ENCODE measurements at places on chromosomes 12 and 14. TPM values are rescaled to one million over a fixed set of nuclear protein-coding genes. Genes with fewer than 3 reads are reported as not detected.

GRCh38 chr12:103415681-103416080, 80.1 kb downstream of the C12orf42 start:
- H3K4me3 ChIP-seq, result no peak overlapping the region
- no peak overlapping the region for H3K27ac ChIP-seq
- DNase-seq, result no peak
- no peaks in the 10 kb centered on the region for H3K27me3 ChIP-seq
- no peaks in the 10 kb centered on the region for H3K36me3 ChIP-seq

TMPRSS12 gene
- not detected for total RNA-seq

DNA sequence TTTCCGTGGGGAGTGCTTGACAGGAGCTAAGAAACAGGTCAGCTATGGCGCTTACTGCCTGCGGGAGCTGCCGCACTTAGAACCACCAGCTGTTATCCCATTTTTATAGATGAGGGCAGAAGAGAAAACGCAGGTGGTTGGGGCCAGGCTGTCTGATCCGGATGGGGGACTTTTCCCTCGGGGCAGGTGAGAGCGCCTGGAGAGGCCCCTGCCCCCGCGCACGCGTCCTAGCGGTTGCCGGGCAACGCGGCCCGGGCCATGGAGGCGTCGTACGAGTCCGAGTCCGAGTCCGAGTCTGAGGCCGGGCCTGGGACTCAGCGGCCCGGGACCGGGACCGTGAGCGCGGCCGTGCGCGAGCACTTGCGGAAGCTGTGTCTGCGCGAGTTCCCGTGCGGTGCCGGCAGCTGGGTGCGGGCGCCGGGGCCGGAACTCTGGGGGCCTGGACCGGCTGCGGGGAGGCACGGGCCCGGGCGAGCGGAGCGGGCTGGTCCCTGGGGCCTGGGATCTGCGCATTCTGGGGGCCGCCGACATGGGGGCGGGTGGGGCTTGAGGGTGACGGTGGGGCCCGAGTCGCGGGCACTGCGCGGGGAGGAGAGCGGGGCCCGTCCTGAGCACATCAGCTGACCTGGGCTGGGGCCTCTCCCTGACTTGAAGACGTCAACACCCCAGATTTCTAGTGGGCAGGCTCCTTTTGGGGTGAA, at the start of gene LRRC43:
Gene LRRC43 (plus strand): TSS at position 237 of the 701 bp plus-strand sequence. CDS start 22 bp downstream, at position 259.
- H3K4me3 ChIP-seq, result peak within 1 kb of the TSS; percentile 31
- H3K27me3 ChIP-seq, result no peaks in the 10 kb centered on the region
- no peak for DNase-seq
- H3K27ac ChIP-seq, result no peak within 1 kb of the TSS
- no peaks in the 10 kb centered on the region for H3K36me3 ChIP-seq

DNA sequence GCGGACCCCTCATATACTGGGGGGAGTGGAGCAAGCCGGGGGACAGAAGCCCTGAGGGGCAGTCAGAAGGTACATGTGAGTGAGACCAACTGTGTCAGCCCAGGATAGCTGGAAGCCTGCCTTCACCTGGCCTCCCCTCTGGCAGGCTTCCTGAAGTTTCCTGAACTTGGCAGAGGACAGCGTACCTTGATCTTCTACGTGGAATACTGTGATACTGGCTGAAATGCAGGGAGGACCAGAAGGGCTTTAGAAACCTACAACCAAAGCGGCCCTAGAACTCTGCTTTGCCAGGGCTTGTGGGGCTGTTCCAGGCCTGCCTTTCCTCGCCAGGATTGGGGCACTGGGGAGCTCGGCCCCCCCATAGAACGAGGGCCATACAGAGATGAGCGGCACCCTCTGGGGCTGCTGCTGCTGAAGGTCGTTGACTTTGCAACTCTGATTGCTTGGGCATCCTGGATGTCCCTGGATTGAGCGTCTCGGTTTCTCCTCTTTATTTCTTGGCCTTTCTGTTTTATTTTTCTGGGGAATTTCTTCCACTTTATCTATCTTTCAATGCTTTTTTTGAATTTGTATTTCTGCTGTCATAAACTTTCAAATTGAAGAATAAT, 66.5 kb downstream of the SLC25A47 start:
- H3K4me3 ChIP-seq, result no peak overlapping the region
- DNase-seq, result no peak
- no peak overlapping the region for H3K27ac ChIP-seq
- no peaks in the 10 kb centered on the region for H3K36me3 ChIP-seq
- no peaks in the 10 kb centered on the region for H3K27me3 ChIP-seq

DNA sequence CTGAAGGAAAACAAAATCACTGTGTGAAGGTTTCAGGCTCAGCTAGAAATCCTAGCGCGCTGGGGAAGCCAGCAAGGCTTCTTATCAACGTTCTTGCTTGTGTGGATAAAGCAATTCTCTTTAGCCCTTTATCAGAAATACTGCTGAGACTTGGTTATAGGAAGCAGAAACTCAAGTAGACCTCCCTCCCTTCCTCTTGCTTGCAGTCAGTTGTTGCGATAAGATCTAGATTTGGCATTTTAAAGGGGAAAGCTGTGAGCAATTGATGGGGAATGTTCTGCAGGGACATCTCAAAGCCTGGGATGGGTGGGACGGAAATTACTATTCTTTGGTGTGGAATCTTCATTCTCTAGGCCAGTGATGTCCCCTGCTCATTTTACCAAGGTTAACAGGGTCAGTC, 76.4 kb upstream of the ANO4 start:
- H3K4me1 ChIP-seq, result no peaks in the 10 kb centered on the region
- DNase-seq, result no peak
- H3K36me3 ChIP-seq, result no peaks in the 10 kb centered on the region
- no peak overlapping the region for H3K27ac ChIP-seq
- H3K27me3 ChIP-seq, result peaks cover 28% of the 10 kb centered on the region

- H3K4me3 ChIP-seq, result no peak overlapping the region
- no peaks in the 10 kb centered on the region for H3K27me3 ChIP-seq
These were observed 45.8 kb upstream of the TMED10 start for GRCh38 chr14:75222208-75222701.

NOC4L gene
- total RNA-seq, result 5.2 TPM

DNA sequence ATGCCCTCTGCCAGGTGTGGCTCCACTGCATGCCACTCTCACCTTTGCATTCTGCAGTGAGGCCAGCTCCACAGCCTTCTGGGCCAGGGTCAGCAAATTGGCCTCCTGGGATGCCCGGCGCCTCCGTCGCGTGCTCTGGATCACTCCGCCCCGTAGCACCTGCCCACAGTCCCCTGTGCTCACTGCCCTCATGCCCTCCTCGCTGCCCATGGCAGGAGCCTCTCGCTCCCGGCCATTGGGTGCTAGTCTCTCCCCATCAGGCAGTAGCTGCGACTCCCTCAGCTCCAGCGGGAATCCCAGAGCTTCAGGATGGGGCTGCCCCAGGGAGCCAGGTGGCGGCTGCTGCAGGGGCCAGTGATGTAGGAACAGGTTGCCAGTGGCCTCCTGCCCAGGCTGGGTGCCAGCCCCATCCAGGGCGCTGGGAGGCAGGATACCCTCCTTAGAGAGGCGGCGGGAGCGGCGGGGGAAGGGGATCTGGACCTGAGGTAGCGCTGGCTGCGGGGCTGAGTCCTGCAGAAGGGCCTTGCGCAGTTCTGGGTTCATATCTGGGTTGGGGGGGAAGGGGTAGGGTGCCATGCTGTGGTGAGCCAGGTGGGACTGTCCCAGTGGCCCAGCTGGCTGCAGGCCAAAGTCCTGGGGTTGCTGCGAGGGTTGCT, 24.5 kb upstream of the PNMA1 start:
- peaks cover 32% of the 10 kb centered on the region for H3K4me1 ChIP-seq
- H3K36me3 ChIP-seq, result peaks cover 31% of the 10 kb centered on the region

- peak; percentile 70 for DNase-seq
- H3K4me3 ChIP-seq, result peak overlapping the region; percentile 68
These were observed 5.3 kb upstream of the ACACB start for GRCh38 chr12:109110988-109111495.

DNA sequence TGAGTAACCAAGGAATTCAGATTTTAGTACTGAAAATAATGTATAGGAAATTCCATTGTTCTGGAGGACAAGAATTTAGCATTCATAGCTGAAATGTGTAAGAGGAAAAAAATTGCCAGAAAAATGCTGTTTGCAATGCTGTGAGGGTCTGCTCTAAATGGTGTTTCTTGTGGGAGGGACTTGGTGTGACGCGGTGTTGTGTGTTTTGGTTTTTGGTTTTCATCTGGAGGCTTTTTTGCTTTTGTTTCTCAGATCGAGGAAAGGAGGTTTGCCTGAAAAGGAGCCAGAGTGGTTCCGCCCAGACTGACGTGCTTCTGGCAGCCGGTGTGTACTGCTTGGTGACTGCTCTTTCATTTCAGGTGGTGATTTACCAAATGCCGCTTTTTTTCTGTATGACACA, 211.8 kb upstream of the HMGA2 start:
- peaks cover 22% of the 10 kb centered on the region for H3K4me1 ChIP-seq
- H3K36me3 ChIP-seq, result no peaks in the 10 kb centered on the region
- H3K4me3 ChIP-seq, result no peak overlapping the region
- no peaks in the 10 kb centered on the region for H3K27me3 ChIP-seq

DNA sequence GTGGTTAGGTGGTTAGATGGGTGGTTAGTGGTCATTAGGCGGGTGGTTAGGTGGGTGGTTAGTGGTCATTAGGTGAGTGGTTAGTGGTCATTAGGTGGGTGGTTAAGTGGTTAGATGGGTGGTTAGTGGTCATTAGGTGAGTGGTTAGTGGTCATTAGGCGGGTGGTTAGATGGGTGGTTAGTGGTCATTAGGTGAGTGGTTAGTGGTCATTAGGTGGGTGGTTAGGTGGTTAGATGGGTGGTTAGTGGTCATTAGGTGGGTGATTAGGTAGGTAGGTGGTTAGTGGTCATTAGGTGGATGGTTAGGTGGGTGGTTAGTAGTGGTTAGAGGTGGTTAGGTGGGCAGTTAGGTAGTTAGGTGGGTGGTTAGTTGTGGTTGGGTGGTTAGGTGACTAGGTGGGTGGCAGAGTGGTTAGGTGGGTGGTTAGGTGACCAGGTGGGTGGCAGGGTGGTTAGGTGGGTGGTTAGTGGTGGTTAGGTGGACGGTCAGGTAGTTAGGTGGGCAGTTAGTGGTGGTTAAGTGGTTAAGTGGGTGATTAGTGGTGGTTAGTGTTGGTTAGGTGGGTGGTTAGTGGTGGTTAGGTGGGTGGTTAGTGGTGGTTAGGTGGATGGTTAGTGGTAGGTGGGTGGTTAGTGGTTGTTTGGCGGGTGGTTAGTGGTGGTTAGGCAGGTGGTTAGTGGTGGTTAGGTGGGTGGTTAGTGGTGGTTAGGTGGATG, 8.0 kb upstream of the TMEM119 start:
- no peak for DNase-seq
- H3K27me3 ChIP-seq, result no peaks in the 10 kb centered on the region
- no peak overlapping the region for H3K27ac ChIP-seq
- no peaks in the 10 kb centered on the region for H3K36me3 ChIP-seq
- no peak overlapping the region for H3K4me3 ChIP-seq

OR4M1 gene
- not detected for total RNA-seq

- no peaks in the 10 kb centered on the region for H3K27me3 ChIP-seq
- no peaks in the 10 kb centered on the region for H3K36me3 ChIP-seq
- H3K27ac ChIP-seq, result no peak overlapping the region
- no peak overlapping the region for H3K4me3 ChIP-seq
- H3K4me1 ChIP-seq, result 0 out of 2 replicates have a peak, but pooled peaks cover 3% of the 10 kb centered on the region
These were observed 19.3 kb downstream of the CPM start for GRCh38 chr12:68913682-68914081.

GRCh38 chr12:14578646-14579045, 11.0 kb upstream of the PLBD1 start:
- no peaks in the 10 kb centered on the region for H3K27me3 ChIP-seq
- no peaks in the 10 kb centered on the region for H3K36me3 ChIP-seq
- no peak overlapping the region for H3K4me3 ChIP-seq
- no peak for DNase-seq
- H3K27ac ChIP-seq, result no peak overlapping the region

GRCh38 chr14:105149146-105149781, 19.3 kb downstream of the JAG2 start:
- H3K27me3 ChIP-seq, result no peaks in the 10 kb centered on the region
- H3K36me3 ChIP-seq, result no peaks in the 10 kb centered on the region

DNA sequence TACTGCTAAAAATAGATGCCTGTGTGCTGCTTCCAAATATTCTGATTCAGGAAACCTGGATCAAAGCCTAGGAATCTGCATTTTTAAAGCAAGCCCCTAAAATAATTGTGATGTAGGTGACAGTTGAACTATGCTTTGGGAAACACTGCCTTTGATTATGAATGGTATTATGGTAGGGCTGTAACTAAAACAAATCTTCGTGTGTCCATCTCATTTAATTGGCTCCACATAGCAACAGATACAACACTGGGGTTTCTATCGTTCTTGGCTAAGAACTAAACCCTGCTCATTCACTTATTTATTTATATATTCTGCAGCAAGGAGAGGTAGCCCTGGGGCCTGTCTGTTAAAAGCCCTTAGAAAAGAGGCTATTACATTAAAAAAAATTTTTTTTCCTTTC, 23.0 kb upstream of the ITGA5 start:
- no peak overlapping the region for H3K4me3 ChIP-seq
- no peaks in the 10 kb centered on the region for H3K36me3 ChIP-seq
- no peak overlapping the region for H3K27ac ChIP-seq
- no peak for DNase-seq
- H3K27me3 ChIP-seq, result peaks cover 22% of the 10 kb centered on the region

DNA sequence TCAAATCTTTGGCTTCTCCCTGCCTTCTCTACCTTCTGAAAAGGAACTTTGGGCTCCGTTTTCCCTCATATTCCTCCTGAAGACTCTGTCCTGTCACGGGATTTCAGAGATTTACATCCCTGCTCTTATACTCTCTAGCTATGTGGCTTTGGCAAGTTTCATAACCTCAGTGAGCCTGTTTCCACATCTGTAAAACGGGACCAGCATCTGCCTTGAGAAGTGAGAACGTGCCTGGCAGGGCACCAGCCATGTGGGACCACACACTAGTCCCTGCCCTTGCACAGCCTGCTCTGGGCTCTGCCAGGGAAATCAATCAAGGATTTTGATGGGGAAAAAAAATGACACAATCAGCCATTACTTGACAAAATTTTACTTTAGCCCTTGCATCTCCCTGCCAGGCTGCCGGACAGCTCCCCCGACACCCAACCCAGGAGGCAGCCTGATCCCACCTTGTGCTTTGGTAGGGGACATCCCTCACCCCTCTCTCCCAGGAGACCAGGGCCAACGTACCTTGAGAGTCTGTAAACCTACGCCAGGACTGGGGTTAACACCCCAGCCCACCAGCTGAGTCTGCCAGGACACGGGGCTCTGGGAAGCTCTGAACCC, 8.5 kb downstream of the PHETA1 start:
- H3K27ac ChIP-seq, result no peak overlapping the region
- 0 out of 2 replicates have a peak, but pooled peaks cover 2% of the 10 kb centered on the region for H3K4me1 ChIP-seq
- no peak overlapping the region for H3K4me3 ChIP-seq
